ENCODE measurements at places on chromosomes 4 and X.

DNA sequence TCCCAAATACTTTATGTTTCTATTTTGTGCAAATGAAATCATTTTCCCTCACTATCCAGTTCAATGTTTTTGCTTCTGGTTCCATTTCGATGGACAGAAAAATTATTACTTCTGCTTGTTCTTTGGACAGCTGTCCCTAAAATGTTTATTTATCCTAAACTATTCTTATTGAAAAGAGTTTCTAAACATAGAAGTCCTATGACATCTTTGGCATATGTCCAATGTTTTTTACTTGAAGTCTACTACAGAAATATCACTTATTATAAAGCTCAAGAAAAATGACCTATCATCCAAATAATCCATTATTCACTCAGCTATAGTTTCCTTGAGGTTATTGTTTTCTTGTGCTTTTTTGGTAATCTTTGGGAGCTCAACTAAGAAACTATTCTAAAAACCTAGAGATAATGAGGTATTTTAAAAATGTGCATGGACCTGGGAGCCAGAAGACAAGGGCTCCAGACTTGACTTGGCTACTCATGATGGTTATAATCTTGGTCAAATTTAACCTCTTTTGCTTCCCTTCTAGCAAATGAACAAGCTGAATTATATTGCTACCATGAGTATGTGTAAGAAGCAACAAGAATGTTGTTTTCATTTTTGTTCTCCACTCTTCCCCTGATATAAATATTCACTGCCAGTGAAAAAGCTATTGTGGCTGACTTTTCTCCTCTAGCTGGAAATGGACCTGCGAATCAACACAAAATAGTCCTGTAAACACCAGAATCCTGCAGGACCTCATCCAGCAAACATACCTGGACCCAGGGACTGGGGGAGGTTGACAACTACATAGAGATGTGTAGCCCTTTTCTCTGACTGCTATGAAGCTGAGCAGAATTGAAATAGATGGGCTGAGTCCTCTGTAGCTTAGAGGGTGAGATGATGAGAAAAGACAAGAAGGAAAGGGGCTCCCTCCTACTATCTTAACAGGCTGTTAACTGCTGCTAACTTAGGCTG, 137.4 kb downstream of the FRYL start:
- no peak for DNase-seq

- DNase-seq: peak; percentile 46
These were observed 66.0 kb upstream of the PHOX2B start for GRCh38 chr4:41814565-41814964.

DNA sequence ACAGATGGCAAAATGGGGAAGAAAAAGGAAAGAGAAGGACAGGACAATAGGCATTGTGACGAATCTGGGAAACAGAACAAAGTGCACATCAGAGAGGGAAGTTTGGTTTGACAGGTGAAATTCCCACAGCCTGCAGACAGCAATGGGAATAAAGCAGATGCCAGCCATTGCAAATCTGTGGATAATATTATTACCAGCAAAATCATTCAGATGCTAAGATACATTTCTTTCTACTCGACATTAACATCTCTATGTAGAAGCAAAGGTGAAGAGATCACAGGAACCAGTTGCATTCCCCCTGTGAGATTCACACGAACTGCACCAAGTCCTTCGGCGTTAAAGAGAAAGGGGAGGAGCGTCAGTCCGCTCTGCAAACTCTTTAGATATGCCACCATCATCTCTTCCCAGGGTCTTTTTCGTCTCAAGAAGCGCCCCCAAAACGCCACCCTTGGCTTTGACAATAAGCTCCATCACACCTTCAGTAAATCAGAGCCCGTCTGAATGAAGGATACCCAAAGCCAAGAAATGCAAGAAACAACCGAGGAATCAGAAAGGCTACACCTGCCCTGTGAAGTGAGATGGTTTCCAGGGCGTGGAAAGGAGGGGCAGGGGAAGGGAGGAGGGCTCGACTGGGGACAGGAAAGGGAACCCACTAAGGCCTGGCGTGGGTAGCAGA, 1.9 kb downstream of the NEUROG2 start:
- no peak for DNase-seq

- DNase-seq: peak; percentile 52
These were observed 88.3 kb downstream of the ZNF718 start for GRCh38 chr4:212438-213188.

- DNase-seq: no peak
These were observed 52.7 kb upstream of the NEIL3 start for GRCh38 chr4:177256950-177257349.

GRCh38 chrX:43423876-43424275, 232.2 kb upstream of the MAOA start:
- DNase-seq: no peak

- no peak for DNase-seq
These were observed 30.8 kb upstream of the MXD4 start for GRCh38 chr4:2292646-2293108.

GRCh38 chr4:132026816-132027215, 1122.3 kb upstream of the PCDH10 start:
- DNase-seq: no peak

DNA sequence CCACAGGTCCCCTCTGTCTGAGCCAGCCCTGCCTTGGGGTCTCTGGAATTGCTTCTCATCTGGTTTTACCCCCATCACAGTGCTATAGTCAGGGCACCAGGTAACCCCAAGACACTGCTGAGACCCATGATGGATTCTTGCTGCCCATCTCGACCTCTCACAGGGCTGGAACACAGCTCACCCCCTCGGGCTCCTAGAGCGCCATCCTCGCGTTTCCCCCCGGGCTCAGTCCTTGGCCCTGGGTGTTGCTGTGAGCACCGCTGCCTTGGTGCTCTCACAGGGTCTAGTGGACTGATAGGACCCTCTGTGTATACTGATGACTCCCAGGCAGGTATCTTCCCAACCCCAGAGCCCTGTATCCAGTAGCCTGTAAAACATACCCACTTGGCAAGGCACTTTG, 8.8 kb downstream of the MAEA start:
- DNase-seq: no peak

- no peak for DNase-seq
These were observed 15.7 kb upstream of the RUFY3 start for GRCh38 chr4:70706044-70706461.

- no peak for DNase-seq
These were observed 133.1 kb downstream of the IDS start for GRCh38 chrX:149371986-149372385.

DNA sequence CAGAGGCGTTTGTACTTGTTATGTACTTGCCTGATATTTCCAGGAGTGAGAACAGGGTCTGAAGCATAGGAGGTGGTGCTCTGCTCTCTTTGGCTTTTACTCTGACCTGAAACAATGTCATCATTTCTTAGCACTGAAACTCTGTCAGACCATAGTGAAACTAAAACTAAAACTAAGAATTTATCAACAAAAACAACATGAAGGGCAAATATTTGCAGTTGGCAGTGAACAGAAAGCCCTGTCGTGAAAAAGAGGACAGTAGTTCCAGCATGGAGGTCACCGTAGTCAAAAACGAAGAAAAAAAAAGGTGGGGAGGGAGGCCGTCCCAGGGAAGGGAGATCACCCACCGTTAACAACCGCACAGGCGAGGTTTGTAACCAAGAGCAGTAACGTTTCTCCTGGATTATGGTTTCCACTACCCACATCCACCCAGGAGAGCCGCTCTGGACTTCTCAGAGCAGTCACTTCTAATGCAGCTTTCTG, 97.5 kb downstream of the ANK2 start:
- DNase-seq: no peak

GRCh38 chrX:139725720-139726119, 17.8 kb upstream of the MCF2 start:
- DNase-seq: no peak

GRCh38 chr4:138757432-138757831, 258.1 kb upstream of the NOCT start:
- no peak for DNase-seq

GRCh38 chr4:183158062-183158461, 59.0 kb downstream of the WWC2 start:
- no peak for DNase-seq

- DNase-seq: no peak
These were observed 210.8 kb upstream of the RASGEF1B start for GRCh38 chr4:81682492-81682891.

GRCh38 chr4:16382571-16382970, 156.3 kb upstream of the TAPT1 start:
- DNase-seq: no peak

GRCh38 chrX:135497736-135498135, 22.7 kb upstream of the INTS6L start:
- no peak for DNase-seq

- no peak for DNase-seq
These were observed 244.7 kb downstream of the PALLD start for GRCh38 chr4:168741281-168742173.

DNA sequence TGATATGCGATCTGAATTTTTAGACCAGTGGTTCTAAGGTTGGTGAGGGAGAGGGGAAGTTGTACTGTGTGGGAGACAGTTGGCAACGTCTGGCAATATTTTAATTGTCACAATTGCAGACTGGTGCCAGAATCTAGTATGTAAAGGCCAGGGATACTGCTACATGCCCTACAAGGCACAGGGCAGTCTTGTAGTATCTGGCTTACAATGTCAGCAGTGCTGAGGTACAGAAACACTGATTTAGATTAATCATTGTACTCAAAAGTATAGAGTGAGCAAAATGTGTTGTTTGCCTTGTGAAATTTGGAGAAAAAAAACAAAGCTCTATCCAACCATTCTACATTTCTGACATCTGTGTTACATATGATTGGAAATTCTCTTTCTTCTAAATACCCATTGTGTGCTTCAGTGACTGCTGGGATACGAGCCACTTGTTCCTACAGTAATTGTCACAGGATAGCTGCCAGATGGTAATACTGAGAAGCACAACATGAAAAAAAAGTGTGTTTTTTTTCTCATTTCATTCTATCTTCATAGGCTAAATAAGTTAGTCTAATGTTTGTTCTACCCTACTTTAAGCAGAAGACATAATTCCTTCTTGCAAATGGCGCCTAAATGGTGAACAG, 526.7 kb upstream of the AGA start:
- no peak for DNase-seq

- DNase-seq: no peak
These were observed 38.0 kb downstream of the MAGEE2 start for GRCh38 chrX:75746891-75747639.

DNA sequence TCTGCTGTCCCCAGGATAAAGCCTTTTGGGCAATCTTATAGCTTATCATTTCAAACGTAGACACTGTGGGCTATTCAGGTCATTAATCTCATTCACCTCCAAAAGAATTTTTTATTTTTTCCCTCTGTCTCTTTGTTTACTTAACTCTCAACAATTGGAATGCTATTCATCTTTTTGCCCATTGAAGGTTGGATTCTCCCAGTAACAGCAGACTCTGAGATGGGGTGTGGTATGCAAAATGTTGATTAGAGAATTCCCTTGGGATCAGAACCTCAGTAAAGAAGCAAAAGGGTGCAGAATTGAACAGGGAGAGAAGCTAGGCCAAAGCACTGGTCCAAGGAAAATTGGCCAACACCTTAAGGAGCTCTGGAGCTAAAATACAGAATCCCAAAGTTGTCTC, 60.4 kb downstream of the CAMK2D start:
- DNase-seq: no peak

DNA sequence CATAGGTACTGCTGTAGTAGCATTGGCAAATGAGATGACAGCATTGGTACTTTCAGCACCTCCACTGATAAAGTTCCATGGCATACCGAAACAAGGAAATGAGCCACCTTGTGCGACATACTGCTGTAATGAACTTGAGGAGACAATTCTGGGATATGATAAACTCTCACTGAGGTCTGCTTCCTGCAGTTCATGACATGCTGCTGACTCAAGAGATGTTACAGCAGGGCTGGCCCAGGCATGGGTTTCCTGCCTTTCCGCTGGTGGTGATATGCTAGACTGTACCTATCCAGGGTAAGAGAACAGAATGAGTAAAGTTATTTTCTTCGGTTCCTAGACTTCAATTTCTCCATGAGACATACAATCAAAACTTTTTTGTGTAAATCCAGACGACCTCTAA, 17.1 kb downstream of the BEND2 start:
- no peak for DNase-seq

DNA sequence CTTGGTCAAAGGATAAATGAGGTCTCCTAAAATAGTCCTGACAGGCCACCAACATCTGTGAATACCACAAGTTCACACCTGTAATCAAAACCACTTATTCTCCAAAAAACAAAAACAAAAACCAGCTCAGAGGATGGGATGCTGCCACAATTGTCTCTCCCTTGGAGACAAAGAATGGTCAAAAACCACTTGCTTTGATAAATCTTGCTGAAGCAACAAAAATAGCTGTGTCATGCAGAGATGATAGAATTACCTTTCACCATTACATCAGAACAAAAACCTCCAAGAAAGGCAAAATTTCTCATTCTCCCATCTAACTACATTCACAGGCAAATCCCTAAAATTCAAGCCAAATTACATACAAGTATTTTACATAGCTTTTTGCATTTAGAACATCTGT, 180.4 kb downstream of the MAML3 start:
- DNase-seq: no peak

DNA sequence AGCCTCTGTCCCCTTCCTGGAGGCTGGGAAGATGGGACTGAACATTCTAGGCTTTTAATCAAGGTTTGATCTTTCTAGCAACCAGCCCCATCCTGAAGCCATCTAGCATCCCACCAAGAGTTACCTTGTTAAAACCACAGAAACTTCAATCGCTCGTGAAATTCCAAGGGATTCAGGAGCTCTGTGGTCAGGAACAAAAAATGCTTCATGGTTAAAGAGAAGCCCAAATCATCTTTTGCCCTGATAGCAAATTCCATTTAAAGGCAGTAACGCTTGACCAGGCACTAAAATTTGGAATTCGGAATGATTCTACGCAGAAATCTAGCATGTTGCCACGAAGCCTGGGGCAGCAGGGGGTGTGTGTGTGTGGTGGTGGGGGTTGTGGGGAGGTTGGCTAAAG, 47.8 kb downstream of the CASP6 start:
- DNase-seq: no peak
